ENCODE measurements at places on chromosomes 5 and 9.

- no peak for DNase-seq
Observed at GRCh38 chr9:6216951-6217350, 1.3 kb downstream of the IL33 start.

- DNase-seq = no peak
Observed at GRCh38 chr9:71383308-71383940, 262.0 kb upstream of the TRPM3 start.

GRCh38 chr5:74153255-74153790 lies 487.2 kb downstream of the ENC1 start:
- DNase-seq = no peak

- DNase-seq = no peak
Observed at GRCh38 chr5:144117412-144117811, 53.0 kb downstream of the YIPF5 start.

DNA sequence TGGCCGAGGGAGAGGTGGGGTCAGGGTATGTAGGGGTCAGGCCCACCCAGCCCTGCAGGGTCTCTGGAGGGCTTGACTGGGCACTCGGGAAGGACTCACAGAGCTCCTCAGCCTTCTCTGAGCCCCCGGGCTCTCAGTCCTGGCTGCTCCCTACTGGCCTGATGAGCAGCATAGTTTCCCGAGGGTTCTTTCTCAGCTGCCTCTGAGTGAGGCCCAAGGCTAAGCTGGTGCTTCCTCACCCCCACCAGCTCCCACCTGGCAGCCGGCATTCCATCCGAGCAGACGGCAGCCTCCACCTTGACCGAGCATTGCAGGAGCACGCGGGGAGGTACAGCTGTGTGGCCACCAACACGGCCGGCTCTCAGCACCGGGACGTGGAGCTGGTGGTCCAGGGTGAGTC lies 56.0 kb downstream of the HMCN2 start:
- no peak for DNase-seq

DNA sequence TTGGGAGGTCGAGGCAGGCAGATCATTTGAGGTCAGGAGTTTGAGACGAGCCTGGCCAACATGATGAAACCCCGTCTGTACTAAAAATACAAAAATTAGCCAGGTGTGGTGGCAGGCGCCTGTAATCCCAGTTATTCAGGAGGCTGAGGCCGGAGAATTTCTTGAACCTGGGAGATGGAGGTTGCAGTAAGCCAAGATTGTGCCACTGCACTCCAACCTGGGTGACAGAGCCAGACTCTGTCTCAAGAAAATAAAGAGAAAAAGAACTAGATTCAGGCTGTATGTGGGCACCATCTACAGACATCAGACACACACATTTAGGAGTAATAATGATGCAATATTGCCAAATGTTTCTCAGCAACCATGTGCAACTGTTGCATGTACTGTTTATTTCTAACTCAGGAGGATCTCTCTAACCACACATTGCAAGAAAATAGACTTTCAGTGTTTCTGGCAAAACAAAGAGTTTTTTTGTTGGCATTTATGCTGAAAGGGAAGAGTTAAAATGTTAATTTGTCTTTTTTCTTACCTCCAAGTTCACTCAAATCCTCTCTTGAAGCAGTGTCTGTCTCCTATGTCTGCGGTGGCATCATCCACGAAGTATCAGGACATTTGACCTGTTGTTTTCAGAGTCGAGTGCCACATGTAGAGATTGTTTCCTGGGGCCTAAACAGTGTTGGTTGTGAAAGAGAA lies 5.1 kb upstream of the ORM1 start:
- peak; percentile 75 for DNase-seq

- no peak for DNase-seq
Observed at GRCh38 chr9:120306561-120306960, 273.4 kb downstream of the CDK5RAP2 start.

GRCh38 chr9:73011956-73012355 lies 59.1 kb upstream of the ALDH1A1 start:
- no peak for DNase-seq

GRCh38 chr9:31355965-31356364 lies 1028.5 kb upstream of the ACO1 start:
- DNase-seq = no peak

DNA sequence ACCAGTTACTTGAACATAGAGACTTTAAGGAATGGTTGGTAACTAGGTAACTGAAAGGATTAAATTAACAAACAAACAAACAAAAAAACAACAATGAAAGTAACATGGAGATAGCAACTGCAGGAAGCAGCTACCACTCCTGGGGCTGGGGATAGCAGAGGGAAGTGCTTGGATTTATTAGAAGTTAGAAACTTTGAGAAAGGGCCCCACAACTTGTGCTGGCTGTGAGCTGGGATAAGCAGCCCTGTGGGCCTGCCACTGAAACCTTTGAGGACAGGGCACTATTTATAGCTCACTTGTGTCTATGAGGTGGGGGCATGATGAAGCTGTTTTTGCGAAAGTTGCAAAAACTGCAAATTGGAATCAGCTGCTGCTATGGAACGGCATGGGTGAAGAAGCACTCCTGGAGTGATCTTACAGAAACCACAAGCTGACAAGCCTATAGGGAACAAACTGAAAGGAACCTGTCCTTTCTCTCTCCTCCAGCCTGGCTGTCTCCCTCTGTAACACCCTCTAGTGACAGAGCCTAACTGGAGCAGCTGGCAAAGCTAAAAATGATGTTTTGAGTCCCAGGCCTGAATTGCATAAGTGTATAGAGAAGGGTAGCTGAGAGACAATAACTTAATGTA lies 91.4 kb upstream of the RANBP6 start:
- peak; percentile 26 for DNase-seq

DNA sequence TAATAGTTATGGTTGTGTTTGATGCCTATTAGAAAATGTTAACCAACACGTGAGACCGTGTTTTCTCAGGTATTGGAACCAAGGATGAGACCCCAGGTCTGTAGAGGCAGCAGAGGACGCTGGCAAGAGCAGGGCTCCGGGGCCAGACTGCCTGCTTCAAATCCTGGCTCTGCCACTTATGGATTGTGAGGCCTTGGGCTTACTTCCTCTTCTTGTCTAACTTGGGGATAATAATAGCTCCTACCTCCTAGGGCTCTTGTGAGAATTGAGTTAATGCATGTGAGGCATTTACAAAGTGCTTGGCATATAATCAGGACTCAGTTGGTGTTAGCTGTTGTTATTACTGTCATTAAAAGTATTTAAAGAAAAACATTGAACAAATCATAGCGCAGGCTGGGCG lies 85.5 kb upstream of the PITX1 start:
- DNase-seq = peak; percentile 33

DNA sequence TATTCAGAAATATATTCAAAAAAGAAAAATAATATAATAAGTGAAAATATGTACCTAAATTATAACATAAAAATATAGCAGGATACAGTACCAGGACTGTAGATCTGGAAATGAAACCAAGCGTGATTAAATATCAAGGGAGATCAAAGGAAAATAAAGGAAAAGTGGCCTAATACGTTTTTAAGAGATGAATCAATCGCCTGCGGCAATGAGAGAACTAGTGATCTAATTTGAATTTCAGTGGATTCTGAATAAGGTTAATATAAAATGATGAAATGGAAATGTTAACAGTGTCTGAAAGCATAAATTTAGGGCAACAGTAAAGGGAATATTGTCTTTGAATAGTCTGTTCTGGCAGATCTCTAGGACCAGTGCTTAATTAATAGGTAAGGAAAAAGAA lies 1761.9 kb upstream of the ACO1 start:
- DNase-seq = no peak

DNA sequence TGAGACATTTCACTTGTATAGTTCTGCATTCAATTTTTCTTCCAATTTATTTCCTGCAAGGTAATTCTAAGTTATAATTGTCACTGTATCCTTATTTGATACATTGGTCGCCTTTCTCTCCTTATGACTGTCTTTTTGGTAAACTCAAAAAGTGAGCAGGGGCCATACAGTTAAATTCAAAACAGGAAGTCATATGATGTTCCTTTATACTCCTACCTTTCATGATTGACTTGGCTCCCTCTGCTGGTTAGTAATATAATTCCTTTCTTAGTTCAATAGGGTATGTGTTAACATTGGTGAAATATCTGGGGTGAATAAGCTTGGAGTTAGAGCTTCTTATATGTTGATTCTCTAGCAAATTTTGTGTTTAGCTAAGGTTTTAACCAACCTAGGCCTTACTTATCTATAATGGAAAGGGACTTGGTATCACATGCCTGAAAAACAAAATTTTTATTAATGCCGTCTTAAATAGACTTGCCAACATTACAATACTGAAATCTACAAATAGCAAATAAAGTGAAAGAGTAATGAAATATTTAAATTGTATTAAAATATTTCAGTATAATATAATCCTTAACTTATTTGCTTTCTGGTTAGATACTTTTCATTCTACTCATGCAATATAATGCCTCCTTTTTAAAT lies 6.0 kb upstream of the NIPBL start:
- DNase-seq = peak; percentile 93

GRCh38 chr9:4084435-4084818 lies 215.4 kb downstream of the GLIS3 start:
- no peak for DNase-seq

DNA sequence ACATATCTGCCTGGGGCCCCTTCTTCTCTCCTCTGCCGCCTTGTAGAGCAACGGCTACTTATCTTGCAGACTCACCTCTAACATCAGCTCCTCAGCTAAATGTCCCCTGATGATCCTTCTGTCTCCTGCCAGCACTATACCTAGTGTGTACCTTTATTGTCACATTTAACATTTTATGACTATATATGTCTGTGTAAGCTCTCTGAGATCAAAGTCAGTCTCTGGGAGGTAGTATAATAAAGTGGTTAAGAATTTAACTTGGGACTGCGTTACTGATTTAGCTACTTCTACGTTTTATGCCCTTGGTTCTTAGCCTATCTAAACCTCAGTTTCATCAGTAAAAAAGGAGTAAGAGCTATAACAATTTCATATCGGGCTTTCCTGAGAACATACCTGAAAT lies 2.2 kb downstream of the TMED7 start:
- DNase-seq = no peak

DNA sequence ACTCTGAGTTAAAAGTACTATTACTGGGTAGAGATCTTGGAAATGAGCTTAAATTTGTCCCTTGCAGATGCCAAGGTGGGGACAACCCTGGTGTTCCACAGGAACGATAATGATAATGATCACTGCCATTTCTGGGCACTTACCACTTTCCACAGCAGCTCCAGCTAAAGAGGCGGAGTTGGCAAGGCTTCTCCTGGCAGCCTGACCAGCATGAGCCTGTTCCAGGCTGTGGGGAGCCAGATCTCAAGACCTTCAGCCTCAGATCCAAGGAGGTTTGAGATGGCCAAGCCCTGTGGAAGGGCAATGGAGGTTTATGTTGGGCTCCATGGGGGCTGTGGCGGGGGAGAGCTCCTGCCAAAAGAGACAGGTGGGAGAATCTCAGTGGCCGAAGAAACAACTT lies 244.9 kb upstream of the MVB12B start:
- DNase-seq = no peak

- no peak for DNase-seq
Observed at GRCh38 chr5:54556141-54556540, 38.6 kb downstream of the SNX18 start.

GRCh38 chr9:127122176-127123063 lies at the start of gene ANGPTL2:
ANGPTL2 (minus strand) TSS chr9:127122635; CDS start chr9:127108731, 13,904 bp downstream.
- DNase-seq = peak; percentile 85

DNA sequence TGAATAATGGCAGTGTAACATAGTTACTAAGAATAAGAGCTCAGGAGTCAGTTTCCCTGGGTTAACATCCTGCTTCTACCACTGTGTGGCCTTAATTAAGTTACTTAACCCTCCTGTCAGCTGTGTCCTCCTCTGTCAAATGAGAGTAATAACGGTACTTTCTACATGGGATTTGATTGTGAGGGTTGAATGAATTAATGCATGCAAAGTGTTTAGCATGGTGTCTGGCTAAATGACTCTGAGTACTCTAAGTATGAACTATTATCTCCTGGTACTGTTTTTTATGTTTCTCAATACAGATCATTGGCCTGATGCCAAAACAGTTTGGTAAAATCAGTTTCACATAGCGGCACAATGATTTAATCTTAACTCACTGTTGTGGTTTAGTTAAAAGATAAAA lies 19.6 kb downstream of the ZNF131 start:
- DNase-seq = no peak

- no peak for DNase-seq
Observed at GRCh38 chr9:105309531-105309931, 65.1 kb downstream of the SLC44A1 start.

GRCh38 chr9:86531971-86532640 lies 177.9 kb upstream of the TUT7 start:
- DNase-seq = no peak

GRCh38 chr5:145826895-145827674 lies 8.1 kb downstream of the PRELID2 start:
- no peak for DNase-seq

- peak; percentile 78 for DNase-seq
Observed at GRCh38 chr9:81522716-81523551, 166.4 kb downstream of the TLE1 start.

GRCh38 chr9:135355521-135356011 lies 124.0 kb upstream of the PPP1R26 start:
- no peak for DNase-seq

GRCh38 chr5:129245489-129245888 lies 150.9 kb downstream of the ISOC1 start:
- no peak for DNase-seq

DNA sequence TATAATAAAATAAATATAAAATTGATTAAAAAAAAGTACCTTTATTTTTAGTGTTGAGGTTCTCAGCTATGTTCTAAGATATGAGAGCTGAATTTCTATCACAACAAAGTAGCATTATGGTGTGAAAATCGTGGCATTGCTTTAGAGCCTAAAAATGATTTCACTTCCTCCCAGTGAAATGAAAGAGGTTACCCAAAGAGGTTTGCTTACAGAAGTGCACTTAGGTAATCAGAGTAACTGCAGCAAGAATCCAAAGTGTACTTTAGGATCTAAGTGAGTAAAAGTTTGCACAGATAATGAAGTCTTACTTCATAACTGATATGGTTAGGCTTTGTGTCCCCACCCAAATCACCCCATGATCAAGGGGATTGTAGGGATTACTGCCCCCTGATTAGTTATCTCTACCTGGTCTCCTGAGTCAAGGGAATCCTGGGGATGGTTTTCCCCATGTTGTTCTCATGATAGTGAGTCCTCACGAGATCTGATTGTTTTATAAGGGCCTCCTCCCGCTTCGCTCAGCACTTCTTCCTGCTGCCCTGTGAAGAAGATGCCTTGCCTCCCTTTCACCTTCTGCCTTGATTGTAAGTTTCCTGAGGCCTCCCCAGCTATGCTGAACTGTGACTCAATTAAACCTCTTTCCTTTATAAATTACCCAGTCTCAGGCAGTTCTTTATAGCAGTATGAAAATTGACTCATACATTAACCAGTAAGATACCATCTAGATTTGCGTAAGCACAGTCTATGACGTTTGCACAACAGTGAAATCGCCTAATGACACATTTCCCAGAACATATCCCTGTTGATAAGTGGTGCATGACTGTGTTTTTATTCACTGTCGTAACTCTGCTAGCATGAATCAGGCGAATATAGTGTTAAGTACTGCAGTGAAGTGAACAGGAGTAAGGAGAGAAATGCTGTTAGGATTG lies 40.3 kb upstream of the LRRC70 start:
- peak; percentile 67 for DNase-seq

GRCh38 chr5:77935506-77936364 lies 159.6 kb upstream of the TBCA start:
- DNase-seq = peak; percentile 52

- DNase-seq = no peak
Observed at GRCh38 chr9:26833792-26834191, 58.8 kb downstream of the CAAP1 start.

GRCh38 chr5:8560776-8561175 lies 691.8 kb downstream of the MTRR start:
- DNase-seq = no peak

GRCh38 chr9:98977246-98977714 lies 33.6 kb downstream of the COL15A1 start:
- no peak for DNase-seq

- DNase-seq = no peak
Observed at GRCh38 chr5:320524-321229, 837 bp upstream of the AHRR start.
